ENCODE measurements at places on chromosomes 4 and X. TPM values are rescaled to one million over a fixed set of nuclear protein-coding genes. Genes with fewer than 3 reads are reported as not detected.

- H3K4me1 ChIP-seq, result no peaks in the 10 kb centered on the region
- DNase-seq, result no peak
These were observed 24.4 kb upstream of the ZNF718 start for GRCh38 chr4:99863-100262.

- no peaks in the 10 kb centered on the region for H3K27me3 ChIP-seq
- no peak for DNase-seq
- H3K36me3 ChIP-seq, result no peaks in the 10 kb centered on the region
- H3K4me3 ChIP-seq, result no peak overlapping the region
- H3K27ac ChIP-seq, result no peak overlapping the region
- H3K4me1 ChIP-seq, result no peaks in the 10 kb centered on the region
These were observed 47.3 kb downstream of the SH2D1A start for GRCh38 chrX:124393659-124394058.

GRCh38 chr4:84237008-84237407 is 262.1 kb downstream of the NKX6-1 start:
- DNase-seq, result no peak
- H3K4me3 ChIP-seq, result no peak overlapping the region
- H3K36me3 ChIP-seq, result no peaks in the 10 kb centered on the region
- no peaks in the 10 kb centered on the region for H3K27me3 ChIP-seq
- H3K27ac ChIP-seq, result no peak overlapping the region
- no peaks in the 10 kb centered on the region for H3K4me1 ChIP-seq

DNA sequence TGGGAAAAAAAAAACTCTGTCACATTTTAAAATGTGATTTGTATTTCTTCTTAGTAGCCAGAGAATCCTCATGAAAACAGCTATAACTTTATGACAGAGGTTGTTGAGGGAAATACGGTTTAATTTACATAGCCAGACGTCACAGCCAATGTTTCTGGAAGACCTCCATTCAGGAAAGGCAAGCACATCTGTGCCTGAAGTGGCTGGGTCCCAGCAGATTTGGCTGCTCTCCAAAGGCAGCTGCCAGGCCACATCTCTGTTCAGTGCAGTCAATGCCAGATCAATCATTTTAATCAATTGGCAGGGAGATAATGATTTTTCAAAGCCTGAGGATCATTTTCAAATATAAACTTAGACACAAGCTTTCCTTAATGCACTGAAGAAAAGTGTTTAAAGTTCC is 86.5 kb upstream of the ZIC3 start:
- H3K27ac ChIP-seq, result no peak overlapping the region
- H3K36me3 ChIP-seq, result no peaks in the 10 kb centered on the region
- no peak overlapping the region for H3K4me3 ChIP-seq

GRCh38 chr4:113474017-113474416 is 287.5 kb downstream of the CAMK2D start:
- H3K4me1 ChIP-seq, result peaks cover 8% of the 10 kb centered on the region
- no peak for DNase-seq
- H3K27me3 ChIP-seq, result no peaks in the 10 kb centered on the region
- no peak overlapping the region for H3K27ac ChIP-seq
- H3K36me3 ChIP-seq, result no peaks in the 10 kb centered on the region

DNA sequence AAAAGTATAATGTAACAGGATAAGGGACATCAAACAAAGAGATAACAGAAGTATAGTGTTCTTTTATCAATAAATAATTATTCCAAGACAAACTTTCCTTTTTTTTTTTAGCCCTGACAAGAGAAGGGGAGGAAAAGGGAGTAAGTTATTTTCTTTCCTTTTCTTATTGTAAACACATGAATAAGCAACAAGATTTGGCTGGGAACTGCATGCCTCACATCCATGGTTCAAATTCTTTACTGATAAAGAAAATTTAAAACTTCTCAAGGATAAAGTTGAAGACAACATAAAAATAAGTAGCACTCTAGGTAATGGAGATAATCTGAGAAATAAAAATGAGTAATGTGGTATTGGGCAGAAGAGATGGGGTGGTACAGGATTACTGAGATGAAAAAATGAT is 71.6 kb downstream of the NEK1 start:
- no peaks in the 10 kb centered on the region for H3K36me3 ChIP-seq
- H3K4me1 ChIP-seq, result no peaks in the 10 kb centered on the region
- no peak for DNase-seq
- H3K4me3 ChIP-seq, result no peak overlapping the region
- H3K27me3 ChIP-seq, result no peaks in the 10 kb centered on the region

- H3K4me1 ChIP-seq, result no peaks in the 10 kb centered on the region
- H3K36me3 ChIP-seq, result no peaks in the 10 kb centered on the region
- no peak within 1 kb of the TSS for H3K27ac ChIP-seq
These were observed at the start of gene HPGD for GRCh38 chr4:174522183-174523024. HPGD (minus strand) TSS chr4:174522488; CDS start chr4:174522451, 37 bp downstream.

GRCh38 chr4:165464813-165465381 is 86.1 kb downstream of the CPE start:
- H3K4me1 ChIP-seq, result no peaks in the 10 kb centered on the region
- H3K27me3 ChIP-seq, result no peaks in the 10 kb centered on the region
- H3K4me3 ChIP-seq, result no peak overlapping the region
- peak; percentile 52 for DNase-seq
- H3K27ac ChIP-seq, result no peak overlapping the region
- H3K36me3 ChIP-seq, result no peaks in the 10 kb centered on the region

DNA sequence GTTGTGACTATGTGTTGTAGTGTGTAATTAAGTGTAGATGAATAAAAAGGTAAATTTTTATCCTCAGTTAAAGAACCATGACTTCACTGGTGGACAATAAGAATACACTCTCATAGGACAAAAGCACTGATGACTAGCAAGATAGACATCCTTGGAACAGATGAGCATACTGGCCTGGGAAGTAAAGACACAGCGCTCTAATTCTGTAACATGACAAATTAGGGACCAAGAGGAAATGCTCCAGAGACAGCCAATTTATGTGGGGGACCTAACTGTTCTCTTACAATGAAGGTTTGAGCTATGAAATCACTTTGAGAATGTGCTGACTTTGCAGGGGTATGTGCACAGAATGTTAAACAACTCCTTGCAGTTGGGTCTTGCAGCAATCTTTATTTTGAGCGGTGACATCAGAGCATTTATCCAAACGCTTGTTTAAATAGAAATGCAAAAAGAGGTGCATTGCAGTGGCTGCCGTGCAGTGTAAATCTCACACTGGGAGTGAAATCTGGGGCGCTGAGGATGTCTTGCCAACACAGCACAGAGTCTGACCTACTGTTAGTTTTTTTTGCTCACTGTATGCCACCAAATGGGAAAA is 109.3 kb downstream of the MAGEC2 start:
- H3K27ac ChIP-seq, result no peak overlapping the region
- no peak for DNase-seq
- H3K27me3 ChIP-seq, result no peaks in the 10 kb centered on the region
- H3K4me3 ChIP-seq, result no peak overlapping the region
- no peaks in the 10 kb centered on the region for H3K36me3 ChIP-seq

DNA sequence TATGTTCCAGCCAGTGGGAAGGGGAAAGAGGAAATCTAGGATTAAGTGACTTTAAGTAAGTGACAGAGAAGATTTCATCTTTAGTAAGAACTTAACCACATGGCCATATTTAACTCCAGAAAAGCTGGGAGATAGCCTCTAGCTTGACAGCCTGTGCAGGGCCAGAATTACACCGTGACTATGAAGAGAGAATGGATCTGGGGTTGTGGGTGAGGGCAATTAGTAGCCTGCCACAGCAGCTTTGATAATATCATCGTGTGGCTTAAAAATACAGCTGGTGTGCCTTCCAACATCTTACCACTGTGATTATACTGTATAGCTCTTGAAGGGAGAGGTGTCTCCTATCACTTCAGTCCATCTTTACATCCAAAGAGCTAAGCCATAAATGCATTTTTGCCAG is 57.6 kb upstream of the TBC1D9 start:
- no peak overlapping the region for H3K27ac ChIP-seq
- no peaks in the 10 kb centered on the region for H3K27me3 ChIP-seq
- H3K4me1 ChIP-seq, result no peaks in the 10 kb centered on the region
- no peak for DNase-seq

Gene OSTC
- total RNA-seq, result 209 TPM

Gene AWAT2
- total RNA-seq, result 0.21 TPM

Measured in endothelial cell of umbilical vein (primary cell).